ENCODE measurements at places on chromosomes 13 and 19. TPM values are rescaled to one million over a fixed set of nuclear protein-coding genes. Genes with fewer than 3 reads are reported as not detected.
A peak's percentile ranks its signal among the peaks of the same experiment; 100 is the strongest.

Gene STXBP2
- total RNA-seq, result 2.4 TPM

Gene PEG3
- total RNA-seq, result 0.72 TPM

Gene SOX1
- total RNA-seq, result not detected

Gene TSEN34
- total RNA-seq, result 48.9 TPM

Gene KCNRG
- total RNA-seq, result not detected

Gene EGLN2
- 52.0 TPM for total RNA-seq

Gene SYT3
- total RNA-seq, result 0.09 TPM

Gene PCID2
- total RNA-seq, result 45.6 TPM

Gene MYH14
- 155 TPM for total RNA-seq

Gene KLK12
- not detected for total RNA-seq

Gene SLITRK5
- total RNA-seq, result not detected

Gene FZR1
- 17.5 TPM for total RNA-seq

GRCh38 chr19:58544591-58545285, 874 bp downstream of the TRIM28 start:
- DNase-seq, result no peak

DNA sequence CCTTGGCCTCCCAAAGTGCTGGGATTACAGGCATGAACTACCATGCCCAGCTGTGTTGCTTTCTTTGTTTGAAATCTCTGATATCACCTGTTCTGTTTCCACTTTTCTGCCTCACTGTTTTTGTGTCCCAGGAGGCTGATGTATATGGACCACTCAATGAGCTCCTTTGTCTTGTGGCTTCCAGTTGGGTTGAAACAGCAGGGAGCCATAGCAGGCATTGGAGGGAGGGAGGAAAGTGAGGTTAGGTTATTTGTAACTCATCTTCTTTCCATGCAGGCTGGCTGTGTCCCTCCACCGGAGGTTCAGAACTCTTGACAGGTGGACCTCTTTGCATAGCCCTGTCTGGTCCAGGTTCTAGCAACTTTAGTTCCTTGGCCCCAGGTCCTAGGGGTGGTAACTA, 6.1 kb upstream of the CYP4F22 start:
- DNase-seq, result no peak

DNA sequence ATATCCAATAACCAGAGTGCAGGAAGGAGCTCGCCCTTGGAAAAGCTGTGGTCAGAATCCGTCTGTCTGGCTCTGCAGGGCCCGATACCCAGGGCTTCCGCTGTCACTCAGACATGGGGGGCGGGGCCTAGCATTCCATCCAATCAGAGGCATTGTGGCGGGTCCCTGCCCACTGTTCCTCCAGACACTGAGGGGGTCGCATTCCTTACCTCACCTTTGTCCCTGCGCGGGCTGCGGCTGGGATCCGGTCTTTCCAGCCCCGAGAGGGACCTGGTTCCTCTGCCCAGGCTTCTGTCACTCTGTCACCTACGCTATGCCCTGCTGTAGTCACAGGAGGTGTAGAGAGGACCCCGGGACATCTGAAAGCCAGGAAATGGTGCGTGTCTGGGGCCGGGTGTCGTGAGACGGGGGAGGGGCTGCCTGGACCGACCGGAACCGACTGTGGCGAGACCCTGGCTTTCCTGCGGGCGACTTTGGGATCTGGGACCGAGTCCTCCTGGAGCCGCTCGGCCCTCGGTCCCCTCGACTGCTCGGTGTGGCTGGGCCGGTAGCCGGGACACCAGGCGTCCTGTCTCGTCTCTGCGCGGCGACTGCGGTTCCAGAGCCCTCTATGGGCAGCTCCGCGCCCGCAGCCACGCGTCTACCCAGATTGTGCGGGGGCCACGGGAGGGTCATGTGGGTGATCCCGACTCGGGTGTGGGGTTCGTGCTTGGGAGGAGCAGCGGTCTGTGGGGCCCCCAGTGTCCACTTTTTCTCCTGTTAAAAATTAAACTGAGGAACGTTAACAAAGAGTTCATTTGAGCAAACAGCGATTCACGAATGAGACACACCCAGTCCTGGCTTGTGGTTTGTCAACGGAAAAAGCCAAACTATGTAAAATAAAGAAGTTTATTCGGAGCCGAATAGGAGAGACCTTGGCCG, at the start of gene ZNF69:
ZNF69 (plus strand) TSS at position 172 of the 921 bp plus-strand sequence; CDS start at position 314, 142 bp downstream.
- DNase-seq, result peak; percentile 70

DNA sequence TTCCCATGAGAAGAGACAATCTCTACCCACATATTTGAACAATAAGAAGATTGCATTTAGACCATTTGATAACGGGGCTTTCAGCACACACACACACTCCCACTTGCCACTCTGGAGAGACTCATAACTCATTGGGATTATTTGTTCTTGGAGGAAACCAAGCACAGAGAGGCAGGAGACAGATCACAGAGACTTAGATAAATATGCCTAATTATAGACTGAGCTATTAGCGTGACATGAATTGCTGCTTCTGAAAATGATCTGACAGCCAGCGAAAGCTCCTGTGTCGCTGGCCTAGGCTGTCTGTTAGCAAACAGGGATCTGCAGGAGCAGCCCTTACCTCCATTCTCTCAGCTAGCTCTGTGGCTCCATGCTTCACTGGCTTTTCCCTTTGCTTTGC, 111.4 kb downstream of the CCNA1 start:
- DNase-seq, result no peak

DNA sequence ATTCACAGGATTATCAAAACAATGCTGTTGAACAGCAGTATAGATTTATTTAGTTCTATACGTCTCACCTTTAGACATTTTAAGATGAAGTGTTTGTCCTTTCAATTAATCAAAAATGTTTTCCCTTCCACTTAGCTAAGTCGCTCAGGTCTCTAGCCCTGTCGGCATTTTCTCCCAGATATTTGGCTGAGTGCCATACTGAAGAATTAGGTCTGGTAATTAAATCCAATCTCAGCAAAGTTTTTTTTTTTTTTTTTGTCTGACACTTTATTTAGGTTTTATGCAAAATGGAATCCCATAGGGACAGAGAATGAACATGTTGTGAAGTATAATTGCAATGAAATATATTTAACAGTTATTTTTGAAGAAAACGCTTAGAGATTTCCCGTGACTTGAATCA, 44.1 kb downstream of the RFC3 start:
- DNase-seq, result no peak

GRCh38 chr19:970695-971094, 13.4 kb upstream of the WDR18 start:
- no peak for DNase-seq

DNA sequence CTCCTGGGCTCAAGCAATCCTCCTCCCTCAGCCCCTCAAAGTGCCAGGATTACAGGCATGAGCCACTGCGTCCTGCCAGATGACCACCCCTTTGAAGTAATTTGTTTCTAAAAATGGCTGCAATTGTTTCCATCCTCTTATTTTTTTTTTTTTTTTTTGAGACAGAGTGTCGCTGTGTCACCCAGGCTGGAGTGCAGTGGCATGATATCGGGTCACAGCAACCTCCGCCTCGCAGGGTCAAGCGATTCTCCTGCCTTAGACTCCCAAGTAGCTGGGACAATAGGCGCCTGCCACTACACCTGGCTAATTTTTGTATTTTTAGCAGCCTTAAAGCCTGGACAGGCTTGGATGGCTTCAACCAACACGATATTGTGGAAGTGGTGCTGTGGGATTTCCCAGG, 22.3 kb upstream of the DPP9 start:
- no peak for DNase-seq

- no peak for DNase-seq
These were observed 38.9 kb upstream of the ZNF835 start for GRCh38 chr19:56710437-56710836.

DNA sequence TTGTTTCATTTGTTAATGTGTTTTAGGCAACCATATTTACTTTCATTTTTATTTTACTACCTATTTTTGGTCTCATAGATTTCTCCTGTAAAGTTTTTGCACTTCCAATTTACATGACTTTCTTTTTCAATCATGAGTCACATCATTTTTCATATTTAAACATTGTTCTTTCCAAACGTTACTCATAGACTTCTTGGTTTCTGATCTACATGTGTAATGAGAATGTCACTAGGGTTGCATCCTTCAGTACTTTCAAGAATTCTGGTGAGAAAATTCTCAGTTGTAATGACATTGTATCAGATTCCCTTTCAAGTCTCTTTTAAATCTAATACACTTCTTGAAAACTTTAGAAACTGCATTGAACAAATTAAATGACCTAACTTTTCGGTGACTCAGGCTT, 991.7 kb downstream of the EFNB2 start:
- DNase-seq, result no peak

GRCh38 chr19:52716522-52716921, 18.3 kb downstream of the ZNF611 start:
- DNase-seq, result no peak

GRCh38 chr19:45653634-45654033, 14.4 kb upstream of the GIPR start:
- DNase-seq, result no peak

GRCh38 chr19:36377541-36378178, 1.3 kb downstream of the ZFP14 start:
- DNase-seq, result no peak

GRCh38 chr13:100674572-100674871, at the start of gene TMTC4:
Gene TMTC4, minus strand, starts transcription at chr13:100674795. Its CDS starts 4,433 bp downstream, at chr13:100670362.
- no peak for DNase-seq

GRCh38 chr19:49849433-49850220, 1.3 kb upstream of the PTOV1 start:
- no peak for DNase-seq

DNA sequence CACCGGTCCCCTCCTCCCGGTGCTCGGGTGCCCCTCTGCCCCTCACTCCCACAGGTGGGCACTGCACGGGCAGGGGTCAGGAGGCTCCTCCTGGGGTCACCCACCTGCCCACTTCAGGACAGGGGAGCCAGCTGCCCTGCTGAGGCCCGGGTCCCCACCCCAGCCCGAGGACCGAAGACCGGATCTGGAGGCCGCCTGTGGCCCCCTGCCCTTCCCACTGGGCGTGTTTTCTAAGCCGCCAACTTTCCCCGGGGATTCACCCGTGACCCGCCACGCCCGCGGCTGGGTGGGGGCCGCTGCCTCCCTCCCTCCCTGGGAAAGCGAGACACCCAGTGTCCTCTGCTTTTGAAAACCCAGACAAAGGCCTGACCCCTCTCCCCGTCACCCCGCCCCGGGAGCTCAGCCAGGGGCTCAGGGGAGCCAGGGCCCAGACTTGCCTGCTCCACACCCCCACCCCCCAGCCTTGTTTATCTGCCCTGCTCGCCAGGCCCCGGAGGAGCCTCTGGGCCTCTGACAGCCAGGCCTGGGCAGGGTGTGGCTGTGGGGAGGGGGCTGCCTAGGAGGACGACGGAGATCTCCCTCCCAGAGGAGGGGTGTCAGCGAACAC, 1.3 kb downstream of the PALM start:
- peak; percentile 42 for DNase-seq

DNA sequence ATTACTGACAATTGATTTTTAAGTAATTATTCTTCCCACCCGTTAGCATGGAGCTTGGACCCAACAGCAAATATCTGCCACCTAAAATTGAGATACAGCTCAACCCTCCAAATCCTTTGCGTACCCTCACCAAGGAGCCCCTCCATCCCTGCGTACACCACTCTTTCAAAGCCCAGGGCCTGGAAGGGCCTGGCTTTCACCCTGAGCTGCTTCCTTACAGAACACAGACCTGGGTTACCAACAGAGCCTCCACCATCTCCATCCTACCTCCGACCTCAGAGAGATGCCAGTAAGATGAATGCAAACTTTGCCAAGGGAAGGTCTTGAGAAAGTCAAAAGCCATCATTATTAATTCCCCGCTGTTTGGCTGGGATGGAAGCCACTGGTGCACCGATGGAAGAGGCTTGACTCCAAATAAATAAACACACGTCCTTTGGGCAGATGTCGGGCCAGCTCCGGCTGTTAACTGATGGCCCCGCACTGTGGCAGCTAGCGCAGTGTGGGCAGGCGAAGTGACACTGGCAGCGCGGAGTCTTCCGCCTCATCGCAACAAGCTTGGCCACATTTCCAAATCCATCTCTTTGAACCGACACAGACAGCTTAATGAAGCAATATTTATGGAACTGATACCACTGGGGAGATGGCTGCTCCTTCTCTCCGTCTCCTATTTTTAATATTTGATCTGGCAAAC, 150.2 kb upstream of the VSTM2B start:
- no peak for DNase-seq

DNA sequence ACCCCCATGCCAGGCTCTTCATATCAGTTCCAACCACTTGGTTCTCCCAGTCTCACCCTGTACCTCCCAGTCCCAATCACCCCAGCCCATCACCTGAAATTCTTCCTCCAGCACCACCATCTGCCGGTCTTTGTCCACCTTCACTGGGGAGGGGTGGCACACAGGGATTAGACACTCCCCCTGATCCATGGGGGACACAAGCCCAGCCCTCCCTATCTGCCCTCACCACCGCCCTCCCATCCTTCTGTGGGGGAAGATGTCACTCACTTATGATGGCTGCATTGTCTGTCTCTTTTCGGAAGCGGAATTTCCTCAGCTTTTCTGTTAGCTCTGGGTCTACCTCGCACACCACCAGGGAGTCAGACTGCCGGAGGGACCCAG, 685 bp downstream of the GMFG start:
- no peak for DNase-seq

DNA sequence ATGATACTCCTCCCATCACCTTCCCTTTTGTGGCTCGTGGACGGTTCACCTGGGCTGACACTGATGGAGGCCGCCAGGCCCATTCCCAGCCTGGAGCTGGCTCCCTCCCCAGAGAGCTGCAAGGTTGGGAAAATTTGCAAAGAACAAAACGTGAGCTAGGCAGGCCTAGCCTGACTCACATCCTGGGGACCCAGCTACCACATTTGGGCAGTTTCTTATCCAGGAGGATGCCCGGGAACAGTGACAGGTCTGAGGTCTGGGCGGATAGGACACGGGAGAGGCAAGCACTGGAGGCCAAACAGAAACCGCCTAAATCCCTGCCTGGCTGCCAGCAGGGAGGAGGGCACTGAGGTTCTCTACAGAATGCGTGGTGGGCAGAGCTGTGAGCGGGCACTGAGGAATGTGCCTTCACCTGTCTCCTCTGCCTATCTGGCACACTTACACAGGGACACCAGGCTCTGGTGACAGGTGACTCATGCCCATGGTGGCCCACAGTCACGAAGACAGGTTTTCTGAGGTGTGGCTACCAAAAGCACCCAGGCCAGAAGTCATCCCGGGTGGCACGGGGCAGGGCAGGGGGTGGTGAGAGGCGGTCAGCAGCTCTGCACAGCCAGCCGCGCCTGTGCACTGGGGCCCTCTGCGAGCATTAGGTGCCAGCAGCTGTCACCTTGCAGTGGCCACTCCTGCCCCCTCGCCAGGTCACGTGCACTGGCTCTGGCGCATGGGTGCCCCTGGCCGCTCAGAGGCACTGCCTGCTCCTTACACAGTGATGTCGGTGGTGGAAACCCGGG, 23.2 kb downstream of the SH3GL1 start:
- peak; percentile 89 for DNase-seq

- DNase-seq, result no peak
These were observed 544.6 kb downstream of the SLITRK6 start for GRCh38 chr13:85254641-85255040.

GRCh38 chr19:15656467-15656866, 15.8 kb downstream of the CYP4F3 start:
- no peak for DNase-seq
